ENCODE measurements at places on chromosomes 1 and 21.

DNA sequence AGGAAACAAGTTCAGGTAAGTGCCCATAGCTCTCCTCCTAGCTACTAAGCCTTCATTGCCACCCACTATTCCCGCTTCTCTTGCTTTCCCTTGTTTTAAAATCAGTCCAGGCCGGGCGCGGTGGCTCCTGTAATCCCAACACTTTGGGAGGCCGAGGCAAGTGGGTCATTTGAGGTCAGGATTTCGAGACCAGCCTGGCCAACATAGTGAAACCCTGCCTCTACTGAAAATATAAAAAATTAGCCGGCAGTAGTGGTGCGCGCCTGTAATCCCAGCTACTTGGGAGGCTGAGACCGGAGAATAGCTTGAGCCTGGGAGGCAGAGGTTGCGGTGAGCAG is 4.4 kb upstream of the CTTNBP2NL start:
- DNase-seq, result no peak

DNA sequence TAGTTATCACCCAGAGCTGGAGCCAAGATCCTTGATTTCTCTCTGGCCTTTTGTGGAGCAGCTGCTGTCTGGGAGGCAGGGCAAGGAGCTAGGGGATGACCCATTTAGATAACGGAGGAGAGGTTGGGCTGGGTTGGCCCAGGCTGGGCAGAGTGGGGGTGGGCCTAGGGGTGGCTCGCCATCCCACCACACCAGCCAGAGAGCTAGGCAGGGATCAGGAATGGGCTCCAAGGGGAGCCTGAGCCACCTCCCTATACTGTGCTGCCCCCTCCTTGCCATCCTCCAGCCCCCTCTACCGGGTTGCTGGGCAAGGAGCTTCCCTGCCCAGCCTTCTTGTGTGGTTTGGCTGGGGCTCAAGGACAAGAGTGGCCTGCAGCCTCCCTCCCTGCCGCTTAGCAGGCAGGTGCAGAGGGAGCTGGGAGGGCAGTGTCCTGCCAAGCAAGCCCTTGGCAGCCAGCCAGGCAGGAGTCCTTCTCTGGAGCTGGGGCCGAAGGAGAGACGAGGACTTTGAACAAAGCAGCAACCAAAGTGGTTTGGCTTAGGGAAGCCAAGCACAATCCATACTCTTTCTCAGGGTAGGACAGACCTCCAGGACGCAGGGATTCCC is 4.1 kb downstream of the NUAK2 start:
- no peak for DNase-seq

- no peak for DNase-seq
Observed at GRCh38 chr1:154639876-154640275, 31.9 kb upstream of the ADAR start.

- DNase-seq, result no peak
Observed at GRCh38 chr1:65896721-65897120, 104.0 kb downstream of the PDE4B start.

DNA sequence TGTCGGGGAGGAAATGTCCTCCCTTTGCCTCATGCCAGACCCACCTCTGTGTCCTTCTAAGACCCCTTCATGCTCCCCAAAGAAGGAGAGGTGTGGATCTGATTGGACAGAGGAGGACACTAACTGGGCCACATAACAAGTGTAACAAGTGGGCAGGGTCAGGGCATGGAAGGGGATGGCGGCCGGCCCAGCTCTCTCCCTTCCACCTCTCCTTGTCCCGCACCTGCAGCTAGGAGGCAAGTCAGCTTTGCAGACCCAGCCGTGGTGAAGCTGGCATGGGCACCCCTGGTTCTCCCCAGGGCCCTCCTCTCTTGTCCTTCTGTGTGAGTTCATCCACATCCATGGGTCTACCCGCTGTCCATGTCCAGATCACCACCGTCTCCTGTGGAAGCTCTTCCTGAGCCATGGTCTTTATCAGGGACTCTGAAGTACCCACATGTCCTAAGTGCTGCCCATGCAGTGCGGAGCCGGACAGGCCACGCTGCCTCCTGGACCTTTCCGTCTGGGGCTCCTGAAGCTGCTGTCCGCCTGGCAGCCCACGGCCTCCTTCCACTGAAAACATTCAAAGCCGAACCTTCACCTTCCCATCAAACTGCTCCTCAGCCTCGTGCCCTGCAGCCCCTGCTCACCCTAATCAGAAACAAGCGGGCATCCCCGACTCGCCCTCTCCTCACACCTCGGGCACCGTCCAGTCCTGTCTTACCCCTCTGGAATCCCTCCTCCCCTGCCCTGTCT is 460.5 kb downstream of the PTPRU start:
- no peak for DNase-seq

GRCh38 chr1:116252785-116253184 is 120.3 kb upstream of the ATP1A1 start:
- DNase-seq, result no peak

- no peak for DNase-seq
Observed at GRCh38 chr1:46479744-46480350, 9.8 kb upstream of the DMBX1 start.

- DNase-seq, result no peak
Observed at GRCh38 chr1:178644308-178645120, 80.5 kb upstream of the RALGPS2 start.

- no peak for DNase-seq
Observed at GRCh38 chr1:186497651-186498050, 36.7 kb upstream of the PDC start.

DNA sequence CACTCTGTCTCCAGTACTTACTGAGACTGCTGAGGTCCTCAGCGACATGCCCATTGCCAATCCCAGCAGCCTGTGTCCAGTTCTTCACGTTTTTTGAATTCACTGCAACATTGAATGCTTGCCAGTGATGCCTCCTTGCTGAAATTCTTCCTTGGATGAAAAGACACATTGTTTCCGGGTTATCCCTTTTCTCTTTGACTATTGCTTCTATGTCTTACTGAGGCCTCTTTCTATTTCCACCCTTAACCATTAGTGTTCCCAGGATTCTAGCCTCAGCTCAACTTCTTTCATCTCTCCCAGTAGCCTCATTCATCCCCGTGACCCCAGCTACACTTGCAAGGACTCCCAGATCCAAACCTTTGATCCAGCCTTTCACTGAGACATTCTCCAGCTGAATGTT is 46.5 kb upstream of the KIF26B start:
- DNase-seq, result no peak

DNA sequence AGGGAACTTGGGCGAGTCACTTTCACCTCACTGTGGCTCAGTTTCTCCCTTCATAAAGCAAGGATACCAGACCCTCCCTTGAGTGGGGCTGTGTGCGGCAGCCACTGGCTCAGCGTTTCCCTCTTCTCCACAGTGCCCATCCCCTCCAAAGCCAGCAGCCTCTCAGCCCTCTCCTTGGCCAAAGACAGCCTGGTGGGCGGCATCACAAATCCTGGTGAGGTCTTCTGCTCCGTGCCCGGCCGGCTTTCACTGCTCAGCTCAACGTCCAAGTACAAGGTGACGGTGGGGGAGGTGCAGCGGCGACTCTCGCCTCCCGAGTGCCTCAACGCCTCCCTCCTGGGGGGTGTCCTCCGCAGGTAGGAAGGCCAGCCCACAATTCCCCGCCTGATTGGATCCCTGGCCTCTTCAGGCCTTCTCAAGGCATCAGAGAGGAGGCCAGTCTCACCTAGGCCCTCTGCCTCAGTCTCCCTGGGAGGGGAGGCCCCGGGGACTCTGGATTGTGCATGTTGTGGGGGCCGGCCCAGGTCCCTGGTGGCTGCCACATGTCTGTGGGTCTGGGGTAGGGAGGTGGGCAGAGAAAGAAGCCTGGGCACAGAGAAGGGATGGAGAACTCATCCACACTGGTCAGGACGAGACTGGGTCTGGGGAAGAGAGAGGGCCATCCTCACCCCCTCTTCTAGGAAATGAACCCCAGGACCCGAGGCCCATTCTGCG is 15.2 kb downstream of the TFAP2E start:
- DNase-seq, result no peak

GRCh38 chr1:56056438-56057287 is 522.7 kb downstream of the PLPP3 start:
- DNase-seq, result no peak

DNA sequence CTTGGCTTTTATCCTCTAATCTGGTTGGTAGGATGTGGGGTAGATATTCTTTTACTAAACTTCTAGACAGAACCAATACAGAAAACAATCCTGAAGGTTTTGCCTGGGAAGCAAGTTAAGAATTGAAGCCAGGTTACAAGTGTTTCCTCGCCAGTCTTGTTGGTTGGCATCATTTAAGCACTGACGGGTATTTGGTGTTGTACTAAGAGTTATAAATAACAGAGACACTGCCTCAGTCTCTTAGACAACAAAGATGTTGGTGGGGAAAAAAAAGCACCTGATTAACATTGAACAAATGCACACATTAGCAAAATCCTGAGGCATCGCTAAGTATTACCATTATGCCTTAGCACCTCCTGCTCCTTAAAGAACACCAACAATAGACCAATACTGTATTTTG is 272.2 kb downstream of the BRINP2 start:
- no peak for DNase-seq

DNA sequence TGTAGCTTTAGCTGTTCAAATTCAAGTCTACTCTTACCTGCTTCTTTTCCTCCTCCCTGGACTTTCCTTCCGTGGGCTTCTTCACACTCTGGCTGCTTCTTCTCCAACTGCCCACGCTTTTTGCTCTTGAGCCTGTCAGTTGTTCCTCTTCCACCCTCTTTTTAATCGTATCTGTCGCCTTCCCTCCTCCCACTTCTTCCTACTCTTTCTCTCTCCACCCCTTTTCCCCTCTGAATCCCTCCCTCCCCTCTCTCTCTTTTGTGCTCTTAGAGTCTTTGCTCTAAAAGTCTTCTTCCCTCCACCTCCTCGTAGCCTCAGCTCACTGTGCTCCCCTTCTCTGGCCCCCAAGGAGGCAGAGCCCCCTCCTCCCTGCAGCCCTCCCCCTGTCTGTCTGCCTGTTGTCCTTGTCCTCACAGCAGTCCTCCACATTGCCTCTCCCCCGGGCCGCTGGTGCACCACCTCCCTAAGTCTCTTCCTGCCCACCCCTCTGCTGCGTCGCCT is 12.9 kb upstream of the GJA5 start:
- no peak for DNase-seq

DNA sequence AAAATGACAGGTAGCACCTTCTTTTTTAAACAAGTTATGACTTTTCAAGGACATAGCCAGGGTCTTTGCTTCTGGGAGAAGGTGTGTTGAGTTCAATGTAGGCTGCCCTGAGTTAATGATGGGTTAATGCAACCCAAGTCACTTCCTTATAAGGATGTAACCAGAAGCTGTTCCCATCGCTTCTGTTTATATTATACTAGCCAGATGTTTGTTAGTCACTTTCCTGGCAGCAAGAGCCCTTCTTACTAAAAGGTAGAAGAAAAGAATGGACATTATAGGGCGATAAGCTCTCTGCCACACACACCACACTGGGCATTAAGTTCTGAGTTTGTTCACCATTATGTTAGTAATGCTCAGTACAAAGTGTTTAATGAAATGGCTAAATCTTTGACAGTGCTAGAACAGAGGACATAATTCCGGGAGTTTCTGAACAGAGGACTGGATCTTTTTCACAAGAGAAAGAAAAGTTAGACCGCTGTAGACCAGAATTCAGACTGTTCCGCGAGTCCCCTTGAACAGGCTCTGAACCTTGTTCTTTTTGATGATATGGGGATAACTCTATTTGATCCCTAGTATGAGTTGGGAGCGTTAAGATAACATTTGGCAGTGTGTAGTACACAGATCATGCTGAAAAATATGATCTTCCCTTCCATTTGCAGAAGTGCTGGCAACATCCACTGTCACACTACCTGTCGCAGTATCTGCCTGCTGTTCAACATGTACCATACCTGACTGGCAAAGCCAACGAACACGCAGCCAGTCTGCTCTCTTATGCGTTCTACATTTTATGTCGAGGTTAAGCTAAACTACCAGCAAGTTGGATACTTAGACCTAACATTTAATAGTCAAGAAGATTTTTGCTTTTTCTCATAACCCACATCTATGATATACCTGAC is 41.0 kb downstream of the DEGS1 start:
- DNase-seq, result no peak

GRCh38 chr1:46655848-46656247 is 12.3 kb downstream of the ATPAF1 start:
- no peak for DNase-seq

GRCh38 chr1:232440325-232441035 is 189.5 kb downstream of the SIPA1L2 start:
- DNase-seq, result no peak

DNA sequence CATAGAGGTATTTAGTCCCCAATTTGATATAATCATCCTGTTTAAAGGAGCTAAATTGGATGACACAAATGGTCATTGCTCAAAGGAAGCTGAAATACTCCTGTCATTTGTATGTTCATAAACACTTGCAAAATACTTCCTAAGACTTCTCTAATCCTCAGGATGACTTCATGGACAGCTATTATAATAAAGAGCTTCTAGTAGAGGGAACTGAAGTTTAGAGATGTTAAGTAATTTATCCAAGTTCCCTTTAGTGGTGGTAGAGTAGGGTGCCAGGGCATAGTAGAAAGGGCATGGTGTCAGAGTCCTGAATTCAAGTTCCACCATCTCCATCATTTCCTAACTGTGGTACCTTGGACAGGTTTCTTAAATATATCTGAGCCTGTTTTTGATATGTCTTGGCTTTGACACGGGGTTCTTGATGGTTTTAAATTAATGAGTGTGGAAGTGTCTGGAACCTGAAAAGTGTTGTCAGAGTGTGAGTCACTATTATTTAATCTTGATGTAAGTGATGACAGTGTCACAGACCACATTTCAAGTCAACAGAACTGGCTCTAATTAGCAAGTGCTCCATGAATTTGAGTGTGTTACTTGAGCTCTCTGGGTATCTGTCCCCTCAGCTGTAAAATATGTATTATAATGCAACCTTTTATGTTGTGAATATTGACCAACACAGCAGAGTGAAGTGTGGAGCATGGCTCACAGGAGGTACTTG is 12.1 kb upstream of the GBP6 start:
- DNase-seq, result no peak

DNA sequence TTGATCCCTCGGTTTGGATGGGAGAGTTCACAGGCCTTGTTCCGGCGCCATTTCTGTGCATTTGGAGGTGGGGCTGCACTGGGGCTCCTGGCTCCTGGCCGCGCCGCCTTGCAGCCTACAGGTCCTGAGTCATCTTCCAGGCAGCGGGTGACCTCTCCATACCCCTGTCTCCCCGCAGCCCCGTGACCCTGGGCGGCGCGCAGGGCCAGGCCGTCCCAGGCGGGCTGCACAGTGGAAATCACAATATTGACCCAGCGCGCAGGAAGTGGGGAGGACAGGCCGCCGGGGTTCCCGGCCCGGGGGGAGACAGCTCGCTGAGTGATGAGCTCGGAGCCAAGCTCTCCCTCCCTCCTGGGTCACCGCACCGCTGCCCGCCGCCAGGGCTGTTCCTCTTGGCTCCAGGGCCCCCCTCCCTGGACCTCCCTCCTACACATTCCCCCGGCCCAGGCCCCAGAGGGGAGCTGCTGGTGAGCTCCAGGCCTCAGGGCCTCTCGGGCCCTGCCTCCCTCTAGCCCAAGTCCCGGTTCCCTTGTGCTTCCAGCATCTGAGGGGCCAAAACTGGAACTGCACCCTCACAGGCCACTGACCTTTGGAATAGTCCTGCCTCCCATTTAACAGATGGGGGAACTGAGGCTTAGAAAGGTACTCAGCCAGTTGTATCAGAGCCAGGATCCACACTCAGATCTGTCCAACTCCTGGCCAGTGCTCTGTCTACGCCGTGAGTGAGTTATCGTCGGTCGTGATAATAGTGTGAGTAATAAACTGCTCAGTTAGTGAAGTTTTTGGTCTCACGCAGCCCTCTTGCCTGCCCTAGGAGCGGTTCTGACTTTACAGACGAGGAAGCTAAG is 142.9 kb upstream of the WNT4 start:
- no peak for DNase-seq
